NCI-H1436 treated with DMSO at 0.1 percent for 48 hours (cell line): ENCODE measurements at places on chromosomes 16 and 17.

DNA sequence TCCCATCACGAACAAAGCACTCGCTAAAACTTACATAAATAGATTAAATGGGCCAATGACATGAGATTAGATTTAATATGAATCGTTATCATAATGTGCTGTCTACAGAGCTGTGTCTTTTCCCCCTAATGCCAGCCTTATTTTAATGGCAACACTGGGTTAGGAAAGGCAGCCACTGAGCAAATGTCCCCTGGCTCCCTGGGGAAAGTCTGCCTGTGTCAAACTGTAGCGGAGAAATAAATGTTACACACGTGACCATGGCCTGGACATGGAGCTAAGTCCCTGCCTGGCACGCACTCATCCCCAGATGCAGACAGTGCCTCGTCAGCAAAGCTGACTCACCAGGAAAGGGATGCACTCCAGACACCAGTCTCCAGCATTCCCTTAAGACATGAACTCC lies 61.3 kb upstream of the SDK2 start:
- no peak for DNase-seq

- DNase-seq, result no peak
These were observed 878 bp downstream of the TAOK1 start for GRCh38 chr17:29390851-29391631.

- DNase-seq, result no peak
These were observed 175.9 kb upstream of the SALL1 start for GRCh38 chr16:51327001-51327400.

DNA sequence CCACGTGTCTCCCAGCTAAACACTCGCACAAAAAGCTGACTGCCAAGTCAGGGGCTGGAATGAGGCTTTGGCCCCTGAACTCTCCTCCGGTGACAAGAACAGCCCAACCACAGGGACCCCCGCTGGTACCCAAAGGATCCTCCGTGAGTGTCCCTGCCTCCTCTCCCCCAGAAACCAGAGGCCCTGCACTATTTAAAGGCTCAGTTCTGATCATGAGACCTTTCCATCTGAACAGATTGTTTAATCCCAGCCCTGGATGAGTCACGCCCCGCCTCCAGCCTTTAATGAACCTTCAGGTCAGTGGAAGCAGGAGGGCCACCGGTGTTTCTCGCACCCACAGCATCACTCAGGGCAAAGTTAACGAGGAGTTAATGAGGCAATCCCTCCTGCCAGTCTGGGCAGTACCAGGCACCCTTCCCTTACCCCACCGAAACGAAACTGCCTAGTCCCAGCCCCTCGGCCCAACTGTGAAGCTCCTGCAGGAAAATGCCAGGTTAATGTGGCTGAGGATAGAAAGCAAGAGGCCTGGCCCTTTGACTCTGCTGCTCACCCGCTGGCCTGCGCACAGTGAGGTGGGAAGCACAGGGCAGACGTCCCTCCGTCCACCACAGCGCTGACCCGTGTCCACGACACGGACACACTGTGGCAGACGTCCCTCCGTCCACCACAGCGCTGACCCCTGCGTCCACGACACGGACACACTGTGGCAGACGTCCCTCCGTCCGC lies 32.4 kb downstream of the TIMM22 start:
- no peak for DNase-seq

DNA sequence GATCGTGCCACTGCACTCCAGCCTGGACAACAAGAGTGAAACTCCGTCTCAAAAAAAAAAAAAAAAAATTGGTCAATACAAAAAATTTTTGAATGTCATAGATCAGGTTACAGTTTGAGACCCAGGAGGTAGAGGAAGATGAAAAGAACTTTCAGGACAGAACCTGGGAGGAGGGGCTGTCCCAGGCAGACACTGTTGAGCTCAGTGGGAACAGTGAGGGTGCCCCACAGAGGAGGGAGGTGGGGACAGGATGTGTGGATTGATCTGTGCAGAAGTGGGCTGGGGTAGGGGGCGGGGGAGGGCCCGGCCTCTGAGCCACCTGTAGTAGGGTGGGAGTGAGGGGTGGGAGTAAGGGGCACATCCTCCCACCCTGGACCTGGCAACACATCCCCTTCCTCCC lies 58.3 kb downstream of the PRMT7 start:
- DNase-seq, result no peak

DNA sequence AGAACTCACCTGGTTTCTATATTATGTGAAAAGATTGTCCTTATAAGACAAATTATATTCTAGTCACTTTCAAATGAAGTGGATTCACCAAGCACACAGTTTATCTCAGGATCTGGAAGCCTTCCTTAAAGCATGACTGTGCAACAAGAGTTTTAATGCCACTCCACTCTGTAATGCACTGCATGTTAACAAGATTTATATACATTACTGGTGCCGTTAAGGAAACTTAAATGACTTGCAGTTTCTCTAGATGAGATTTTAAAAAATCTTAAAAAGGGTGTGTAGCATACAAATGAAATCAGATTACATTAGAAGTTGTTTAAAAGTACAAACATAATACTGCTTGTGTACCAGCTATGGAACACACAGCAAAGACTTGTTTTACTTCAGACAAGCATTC lies 150.8 kb downstream of the SNX11 start:
- no peak for DNase-seq

DNA sequence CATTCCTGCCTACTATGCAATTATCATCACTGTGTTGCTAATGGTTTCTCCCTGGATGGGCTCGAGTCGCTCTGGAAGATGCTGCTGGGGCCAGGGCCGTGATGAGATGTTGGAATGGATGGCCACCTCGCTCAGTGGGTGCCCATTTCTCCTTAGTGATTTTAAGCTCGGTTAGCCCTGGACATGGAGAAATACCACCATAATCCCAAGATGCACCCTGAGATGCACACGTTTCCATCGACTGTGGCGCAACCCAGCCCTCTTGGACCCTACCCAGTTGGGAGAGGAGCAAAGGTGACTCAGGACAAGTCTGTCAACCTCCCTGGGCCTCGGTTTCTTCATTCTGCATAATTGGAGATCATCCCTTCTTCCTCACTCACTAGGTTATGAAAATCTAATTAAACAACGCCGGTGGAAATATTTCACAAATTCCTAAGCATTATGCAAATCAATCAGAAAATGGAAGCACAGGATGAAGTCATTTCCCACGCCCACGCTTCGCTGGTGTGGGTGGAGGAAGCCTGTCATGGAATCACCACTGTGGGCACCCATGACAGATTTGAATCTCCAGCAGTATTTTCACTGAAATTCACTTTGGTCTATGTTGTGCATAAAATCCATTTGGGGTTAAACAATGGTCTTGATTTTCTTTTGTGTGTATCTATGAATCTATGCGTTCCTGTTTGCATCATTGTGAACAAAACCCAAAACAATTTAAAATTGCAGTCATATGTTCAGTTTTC lies 195.2 kb downstream of the AXIN2 start:
- no peak for DNase-seq

DNA sequence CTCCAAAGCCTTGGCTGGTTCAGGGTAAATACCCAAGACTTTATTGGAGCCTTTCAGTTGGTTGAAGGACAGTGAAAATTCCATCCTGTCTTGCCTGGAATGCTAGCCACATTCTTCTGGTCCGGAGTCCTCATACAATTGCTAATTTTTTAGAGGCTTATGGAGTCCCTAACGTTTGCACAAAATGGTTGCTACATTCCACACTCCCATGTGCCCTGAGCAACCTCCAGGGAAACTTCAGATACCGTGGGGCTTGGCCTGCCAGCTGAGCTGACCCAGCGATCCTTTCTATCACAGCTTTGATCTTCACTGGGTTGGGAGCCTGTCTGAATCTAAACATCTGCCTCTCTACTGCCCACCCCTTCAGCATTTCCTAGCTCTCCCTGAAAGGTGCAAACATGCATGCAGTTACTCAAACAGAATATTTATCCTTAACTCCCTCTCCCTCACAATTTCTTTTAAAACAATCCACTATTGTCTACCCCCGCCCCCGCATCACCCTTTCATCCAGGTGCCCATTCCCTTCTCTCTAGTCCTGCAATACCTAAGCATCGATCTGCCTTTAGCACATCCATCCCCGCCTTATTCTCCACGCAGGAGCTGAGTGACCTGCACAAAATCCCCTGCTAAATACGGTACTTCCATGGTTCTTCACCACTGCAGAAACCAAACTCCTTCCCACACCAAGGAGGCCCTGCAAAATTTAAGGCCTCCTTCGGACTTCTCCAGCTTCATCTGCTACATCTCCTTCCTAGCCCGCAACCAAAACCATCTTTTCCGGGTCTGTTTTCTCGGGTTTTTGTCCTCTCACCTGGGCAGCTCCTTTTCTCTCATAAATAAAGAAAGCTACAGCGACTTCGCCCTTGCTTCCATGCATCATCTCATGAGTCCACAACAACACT lies 810 bp upstream of the GAN start:
- DNase-seq, result no peak

GRCh38 chr16:57526498-57526897 lies 9.9 kb downstream of the CCDC102A start:
- no peak for DNase-seq

DNA sequence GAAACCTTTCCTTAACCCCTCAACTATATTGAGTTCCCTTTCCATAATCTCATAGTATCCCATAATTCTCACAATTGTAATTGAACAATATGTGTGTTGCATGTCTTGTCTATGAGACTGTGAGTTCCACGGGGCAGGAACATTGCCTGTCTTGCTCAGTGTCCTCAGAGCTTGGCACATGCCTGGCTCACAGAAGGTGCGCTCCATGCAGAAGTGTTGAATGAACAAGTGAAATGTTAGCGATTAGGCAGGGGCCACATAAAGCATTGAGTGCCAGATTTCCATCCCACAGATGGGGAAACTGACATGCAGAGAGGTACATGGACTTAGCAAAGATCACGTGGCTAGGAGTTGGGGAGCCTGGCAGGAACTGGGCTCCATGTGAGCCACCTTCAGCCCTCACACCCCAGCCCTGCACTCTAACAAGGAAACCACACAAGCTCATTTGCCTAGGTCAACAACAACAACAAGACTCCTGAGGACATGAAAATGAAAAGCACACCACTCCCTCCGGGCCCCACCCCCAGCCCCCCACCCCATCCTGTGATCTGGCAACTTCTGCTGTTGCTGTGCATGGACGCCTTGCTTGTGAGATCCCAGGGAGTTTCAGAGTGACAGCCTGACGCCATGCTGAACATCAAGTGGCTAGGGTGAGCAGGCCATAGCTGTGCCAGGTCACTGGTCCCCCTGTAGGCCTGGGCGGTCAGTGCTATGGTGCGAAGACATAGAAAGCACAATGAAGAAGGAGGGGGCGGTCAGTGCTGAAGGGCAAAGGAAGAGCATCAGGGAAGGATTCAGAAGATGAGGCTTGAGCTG lies 5.0 kb downstream of the PIK3R5 start:
- DNase-seq, result no peak

- no peak for DNase-seq
These were observed 186.9 kb upstream of the ELAC2 start for GRCh38 chr17:13204607-13205237.

DNA sequence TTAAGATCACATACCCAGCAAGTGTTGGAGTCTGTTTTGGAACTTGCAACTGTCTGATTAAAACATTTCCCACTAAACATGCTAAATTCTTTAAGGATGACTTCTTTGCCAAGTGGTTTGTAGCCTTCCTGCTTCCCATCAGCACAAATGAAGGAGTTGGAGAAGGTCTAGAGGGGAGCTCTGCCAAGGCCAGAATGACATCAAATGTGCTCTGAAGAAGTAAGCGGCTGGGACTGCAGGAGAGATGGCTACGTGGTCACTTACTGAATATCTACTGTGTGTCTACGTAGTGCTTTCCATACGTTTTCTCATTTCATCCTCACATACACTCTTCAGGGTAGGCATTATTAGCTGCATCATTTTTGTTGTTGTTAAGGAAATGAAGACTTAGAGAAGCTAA lies 135.7 kb upstream of the NLRP1 start:
- DNase-seq, result no peak

- no peak for DNase-seq
These were observed 136.3 kb downstream of the KCNJ12 start for GRCh38 chr17:21512307-21513011.

DNA sequence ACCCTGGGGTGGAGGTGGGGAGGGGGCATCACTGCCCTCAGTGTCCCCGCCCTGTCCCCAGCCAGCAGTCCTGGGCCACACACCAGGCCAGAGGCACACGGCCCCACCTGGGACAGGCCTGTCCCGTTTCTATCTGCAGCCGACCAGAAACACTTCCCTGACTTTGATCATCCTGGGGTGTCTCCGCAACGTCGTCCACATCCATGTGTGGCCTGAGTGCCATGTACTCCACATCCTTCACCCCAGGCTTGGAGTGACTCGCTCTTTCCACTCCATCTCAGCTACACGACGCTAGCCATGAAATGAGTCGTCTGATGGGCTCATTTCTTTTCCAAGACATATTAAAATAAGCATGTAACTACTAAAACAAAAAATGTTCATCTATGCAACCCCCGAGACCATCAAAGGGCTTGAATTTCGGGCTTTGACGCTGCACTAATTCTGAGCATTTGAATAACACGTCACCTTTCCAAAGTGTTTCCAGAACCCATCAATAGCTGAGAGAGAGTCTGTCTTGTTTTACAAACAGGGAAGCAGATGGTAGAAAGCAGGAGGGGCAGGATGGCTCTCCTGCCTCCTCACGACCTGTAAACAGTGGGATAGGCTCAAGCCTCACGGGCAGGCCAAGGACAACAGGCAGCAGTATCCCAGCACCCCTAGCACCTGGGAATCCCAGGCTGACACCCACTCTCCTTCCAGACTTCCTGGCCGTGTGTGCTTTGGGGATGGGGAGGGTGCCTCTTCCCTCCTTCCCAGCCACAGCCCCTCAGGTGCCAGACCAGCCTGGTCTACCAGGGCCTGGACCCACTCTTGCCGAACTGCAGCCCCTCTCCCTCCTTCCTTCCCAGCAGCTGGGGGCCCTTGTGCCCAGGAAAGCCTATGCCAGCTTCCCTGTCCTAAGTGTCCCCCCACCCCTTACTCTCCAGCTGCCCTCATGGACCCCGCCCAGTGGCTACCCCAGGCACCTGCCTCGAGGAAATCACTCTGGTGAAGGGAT lies 20.0 kb upstream of the RASD1 start:
- DNase-seq, result no peak

DNA sequence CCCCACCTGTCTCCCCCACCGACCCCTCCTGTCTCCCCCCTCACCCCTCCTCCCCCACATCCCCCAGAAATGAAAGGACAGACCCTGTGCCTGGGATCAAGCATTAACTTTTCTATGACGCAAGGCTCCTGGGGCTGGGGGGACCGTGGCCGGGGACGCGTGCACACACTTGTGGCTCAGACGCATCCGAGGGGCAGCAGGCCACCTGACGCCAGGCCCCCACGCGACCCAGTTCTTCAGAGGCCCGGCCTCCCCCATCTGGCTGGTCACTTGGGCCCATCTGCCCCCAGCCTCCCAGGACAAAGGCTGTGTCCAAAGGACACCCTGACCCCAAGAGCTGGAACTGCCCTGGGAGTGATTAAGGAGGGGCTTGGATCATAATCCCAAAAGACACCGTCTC lies 14.0 kb upstream of the PVALEF start:
- no peak for DNase-seq
